Chondrocyte (in vitro differentiated cells): ENCODE measurements at places on chromosomes 13 and 19. TPM values are rescaled to one million over a fixed set of nuclear protein-coding genes. Genes with fewer than 3 reads are reported as not detected.
A peak's percentile ranks its signal among the peaks of the same experiment; 100 is the strongest.

DNA sequence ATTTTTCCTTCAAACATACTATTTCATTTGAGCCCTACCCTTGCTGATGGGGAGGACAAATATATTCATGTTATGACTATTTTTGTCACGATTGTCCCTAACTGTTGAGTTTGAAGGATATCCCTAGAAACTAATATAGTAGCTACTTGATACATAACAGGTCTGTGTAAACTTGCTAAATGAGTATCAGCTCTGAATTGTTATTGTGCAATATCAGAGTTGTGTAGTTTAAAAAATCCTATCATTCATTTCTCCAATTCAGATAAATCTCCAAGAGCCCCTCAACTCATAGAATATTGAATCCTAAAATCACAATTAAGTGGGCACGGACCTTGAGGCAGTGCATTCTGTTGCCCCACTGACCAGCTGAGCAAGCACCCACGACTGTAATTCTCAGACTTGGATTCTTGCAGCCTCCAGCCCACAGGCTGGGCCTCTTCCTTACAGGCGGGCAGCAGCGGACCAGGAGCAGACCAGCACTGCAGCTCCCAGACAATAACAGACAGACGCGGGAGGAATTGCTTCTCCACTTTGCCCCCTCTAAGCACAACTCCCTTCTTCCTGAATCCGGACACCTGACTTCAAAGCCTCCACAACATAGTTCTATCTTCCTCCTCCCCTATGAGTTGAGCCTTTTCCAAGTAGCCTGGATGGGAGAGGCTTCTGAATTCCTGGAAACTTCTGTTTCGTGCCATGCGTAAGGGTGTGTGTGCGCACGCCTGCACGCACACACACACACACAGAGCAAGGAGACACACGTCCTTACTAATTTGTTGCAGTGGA is 337.6 kb upstream of the ARGLU1 start:
- peaks cover 15% of the 10 kb centered on the region for H3K27me3 ChIP-seq
- H3K27ac ChIP-seq = no peak overlapping the region
- H3K4me3 ChIP-seq = no peak overlapping the region
- H3K36me3 ChIP-seq = no peaks in the 10 kb centered on the region
- no peak for DNase-seq

GRCh38 chr13:80530191-80530590 is 189.3 kb upstream of the SPRY2 start:
- peak overlapping the region; percentile 25 for H3K27ac ChIP-seq
- peaks cover 3% of the 10 kb centered on the region for H3K36me3 ChIP-seq
- H3K4me3 ChIP-seq = no peak overlapping the region
- H3K4me1 ChIP-seq = peaks cover 13% of the 10 kb centered on the region

DNA sequence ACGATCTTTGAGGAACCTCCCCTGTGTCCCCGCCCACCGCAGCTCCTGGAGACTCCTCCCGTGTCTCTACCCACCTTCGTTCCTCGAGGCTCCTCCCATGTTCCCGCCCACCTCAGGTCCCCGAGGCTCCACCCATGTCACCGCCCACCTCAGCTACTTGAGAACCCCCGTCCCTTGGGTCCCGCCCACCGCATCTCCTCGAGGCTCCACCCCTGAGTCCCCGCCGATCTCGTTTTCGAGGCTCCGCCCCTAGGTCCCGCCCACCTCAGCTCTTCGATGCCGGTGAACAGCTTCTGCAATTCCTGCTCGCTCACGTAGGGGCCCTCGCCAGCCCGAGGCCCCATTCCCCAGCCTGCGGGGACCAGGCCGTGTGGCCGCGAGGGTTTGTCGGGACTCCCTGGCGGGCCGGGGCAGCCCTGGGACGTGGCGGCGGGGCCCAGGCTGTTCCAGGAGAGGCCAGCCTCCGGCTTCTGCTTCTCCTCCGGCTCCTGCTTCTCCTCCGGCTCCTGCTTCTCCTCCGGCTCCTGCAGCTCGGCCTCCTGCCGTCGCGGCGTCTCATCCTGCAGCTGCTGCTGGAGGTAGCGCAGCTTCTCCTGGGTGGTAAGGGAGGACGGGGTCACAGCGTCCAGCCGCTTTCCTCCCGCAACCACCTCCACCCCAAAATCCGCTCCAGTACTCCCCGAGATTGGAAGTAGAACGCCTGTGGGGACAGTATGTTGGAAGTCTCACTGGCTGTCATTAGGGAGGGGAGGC is 16.7 kb downstream of the TSKS start:
- no peaks in the 10 kb centered on the region for H3K36me3 ChIP-seq
- H3K4me3 ChIP-seq = no peak overlapping the region
- no peak for DNase-seq
- H3K4me1 ChIP-seq = peaks cover 13% of the 10 kb centered on the region
- H3K27me3 ChIP-seq = no peaks in the 10 kb centered on the region
- H3K27ac ChIP-seq = no peak overlapping the region

The FUT2 gene
- not detected in 3 replicates for total RNA-seq

DNA sequence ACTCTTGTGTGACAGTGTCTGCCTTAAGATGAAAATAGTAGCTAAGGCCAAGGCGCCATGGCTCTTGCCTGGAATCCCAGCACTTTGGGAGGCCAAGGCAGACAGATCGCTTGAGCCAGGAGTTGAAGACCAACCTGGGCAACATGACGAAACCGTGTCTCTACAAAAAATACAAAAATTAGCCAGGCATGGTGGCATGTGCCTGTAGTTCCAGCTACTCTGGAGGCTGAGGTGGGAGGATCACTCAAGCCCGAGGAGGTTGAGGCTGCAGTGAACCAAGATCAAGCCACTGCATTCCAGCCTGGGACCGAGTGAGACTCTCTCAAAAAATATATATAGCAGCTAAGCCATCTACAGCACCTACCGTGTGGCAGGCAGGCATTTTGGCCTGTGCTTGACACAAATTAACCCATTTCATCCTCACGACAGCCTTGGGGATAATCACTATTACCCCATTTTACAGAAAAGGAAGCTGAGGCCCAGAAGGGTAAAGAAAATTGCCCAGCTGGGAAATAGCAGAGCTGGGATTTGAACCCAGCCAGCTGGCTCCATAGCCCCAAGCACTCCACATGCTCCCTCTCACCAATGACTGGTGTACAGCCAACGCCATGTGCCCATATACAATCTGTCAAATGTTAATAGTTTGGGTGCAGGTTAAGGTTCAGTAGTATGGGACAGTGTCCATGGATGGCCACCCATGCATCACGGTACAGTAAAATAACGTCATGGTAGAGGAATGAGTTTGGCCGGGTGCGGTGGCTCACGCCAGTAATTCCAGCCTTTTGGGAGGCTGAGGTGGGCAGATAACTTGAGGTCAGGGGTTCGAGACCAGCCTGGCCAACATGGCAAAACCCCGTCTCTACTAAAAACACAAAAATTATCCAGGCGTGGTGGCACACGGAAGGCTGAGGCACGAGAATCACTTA is 3.1 kb downstream of the SLC1A5 start:
- peaks cover 38% of the 10 kb centered on the region for H3K4me1 ChIP-seq
- peak overlapping the region; percentile 99 for H3K4me3 ChIP-seq
- peak overlapping the region; percentile 100 for H3K27ac ChIP-seq
- no peaks in the 10 kb centered on the region for H3K27me3 ChIP-seq
